ENCODE measurements at places on chromosomes 7 and 10.

DNA sequence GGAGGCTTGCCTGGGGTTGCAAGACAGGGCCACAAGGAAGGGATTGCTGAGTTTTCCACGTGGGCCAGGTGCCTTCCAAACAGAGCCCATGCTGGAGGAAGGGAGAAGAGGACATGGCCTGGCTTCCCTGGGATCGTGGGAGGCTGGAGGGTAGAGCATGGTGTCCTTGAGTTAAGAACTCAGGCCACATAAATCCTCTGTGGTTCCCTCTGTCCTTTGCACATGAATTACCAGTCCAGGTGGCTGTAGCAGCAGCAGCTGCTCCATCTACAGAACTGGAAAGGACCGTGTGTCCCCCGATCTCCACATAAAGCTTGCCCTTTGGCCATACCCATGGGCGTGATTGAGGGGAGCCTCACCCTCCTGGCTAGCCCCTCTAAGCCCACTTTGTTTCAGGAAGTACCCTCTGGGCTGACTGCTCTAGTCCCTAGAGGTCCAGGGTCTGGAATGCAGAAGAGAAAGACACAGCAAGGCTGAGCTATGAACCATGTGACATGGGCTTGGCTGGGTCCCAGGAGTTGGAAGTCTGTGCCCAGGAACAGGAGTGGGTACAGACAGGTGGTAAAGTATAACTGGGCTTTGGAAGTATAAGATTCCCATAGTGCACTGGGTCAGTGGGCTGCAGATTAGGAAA lies 84.9 kb downstream of the C10orf105 start:
- DNase-seq = no peak

DNA sequence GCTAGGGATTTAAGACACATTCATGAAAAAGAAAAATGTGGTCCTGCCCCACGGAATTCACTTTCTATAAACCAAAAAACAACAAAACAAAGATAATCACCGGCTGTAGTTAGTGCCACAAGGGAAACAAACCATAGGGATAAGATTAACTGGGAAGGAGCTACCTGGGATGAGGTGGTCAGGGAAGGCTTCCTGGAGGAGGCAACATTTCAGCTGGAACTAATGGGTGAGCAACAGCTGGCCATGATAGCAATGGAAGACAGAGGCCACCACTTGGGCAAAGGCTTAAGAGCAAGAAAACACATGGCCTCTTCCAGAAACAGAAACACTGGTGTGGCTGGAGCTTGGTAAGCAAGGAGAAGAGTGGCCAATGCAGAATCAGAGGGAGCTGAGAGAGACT lies 38.4 kb upstream of the ENO4 start:
- DNase-seq = no peak

DNA sequence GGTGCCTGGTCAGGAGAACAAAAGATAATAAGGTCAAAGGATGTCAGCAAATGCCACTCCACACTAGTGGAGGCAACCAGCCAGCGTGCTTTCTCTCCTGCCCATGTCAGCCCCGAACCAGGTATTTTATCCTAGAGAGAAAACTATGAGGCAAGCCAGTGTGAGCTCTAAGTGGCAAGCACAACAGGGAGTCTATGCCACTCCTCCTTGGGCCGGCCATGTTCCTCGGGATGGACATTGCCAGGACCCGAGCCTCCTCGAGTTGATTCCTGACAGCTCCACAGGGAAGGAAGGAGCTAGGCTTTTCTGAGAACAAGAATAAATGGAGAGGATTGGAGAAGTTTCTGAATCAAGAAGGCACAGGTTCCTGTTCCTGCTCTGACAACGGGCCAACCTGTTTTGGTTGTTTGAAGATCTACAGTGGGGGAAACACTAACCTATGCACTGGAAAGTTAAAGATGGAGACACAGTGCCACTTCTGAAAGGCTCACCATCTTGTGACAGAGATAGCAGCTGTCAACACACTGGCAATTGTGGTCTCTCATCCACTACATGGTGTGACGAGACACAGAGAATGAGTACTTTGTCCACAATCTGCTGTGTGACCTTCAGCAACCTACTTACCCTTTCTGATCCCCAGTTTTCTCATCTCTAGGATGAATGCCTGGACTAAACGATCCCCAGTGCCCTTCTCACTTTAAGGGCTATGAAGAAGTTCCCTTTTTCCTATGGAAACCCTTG lies 28.8 kb downstream of the ABLIM1 start:
- DNase-seq = no peak

DNA sequence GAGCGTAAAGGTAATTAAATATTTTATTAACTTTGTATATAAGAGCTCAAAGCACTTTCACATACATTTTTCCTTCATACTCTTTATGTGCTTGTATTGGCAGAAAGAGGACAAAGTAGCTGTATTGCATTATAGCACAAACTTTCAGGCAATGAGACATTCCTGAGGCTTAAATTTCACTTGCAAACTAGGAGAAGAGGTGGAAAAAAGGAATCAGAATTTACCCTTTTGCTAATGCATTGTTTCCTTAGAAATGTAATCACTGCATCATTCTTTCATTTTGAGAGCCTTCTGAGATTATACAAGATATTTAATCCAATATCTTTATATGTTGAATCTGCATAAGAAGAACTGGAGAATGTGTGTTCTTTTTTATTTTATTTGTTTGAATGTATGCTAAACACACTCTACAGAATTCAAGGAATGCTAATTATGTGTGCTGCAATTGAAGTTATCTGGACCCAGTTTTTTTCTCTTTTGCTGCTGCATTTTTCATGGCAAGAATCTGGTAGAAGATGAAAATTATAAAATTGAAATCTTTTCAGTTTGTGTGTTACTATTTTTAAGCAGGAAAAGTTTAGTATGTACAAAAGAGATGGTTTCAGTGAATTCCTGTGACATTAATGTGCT lies 185.1 kb downstream of the NXPH1 start:
- DNase-seq = no peak

- DNase-seq = no peak
Observed at GRCh38 chr10:5142199-5142598, 42.8 kb downstream of the AKR1C8 start.

- DNase-seq = no peak
Observed at GRCh38 chr7:121810831-121811672, 61.9 kb upstream of the PTPRZ1 start.

DNA sequence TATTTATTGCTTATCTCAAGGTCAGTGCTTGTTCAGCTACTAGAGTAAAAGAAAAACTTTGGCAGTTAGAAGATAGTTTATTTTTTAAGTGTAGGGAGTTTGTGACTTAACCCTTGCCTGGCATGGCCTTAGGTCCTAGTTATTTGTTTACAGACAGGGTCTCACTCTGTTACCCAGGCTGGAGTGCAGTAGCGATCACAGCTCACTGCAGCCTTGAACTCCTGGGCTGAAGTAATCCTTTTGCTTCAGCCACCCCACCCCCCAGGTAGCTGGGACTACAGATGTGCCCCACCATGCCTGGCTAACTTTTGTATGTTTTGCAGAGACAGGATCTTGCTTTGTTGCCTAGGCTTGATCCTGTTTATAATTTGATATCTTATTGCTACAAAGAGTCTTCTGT lies 4.2 kb downstream of the ANLN start:
- DNase-seq = no peak

- no peak for DNase-seq
Observed at GRCh38 chr7:77450054-77450453, 33.9 kb upstream of the GSAP start.

GRCh38 chr7:135414850-135415439 lies 95.0 kb downstream of the CNOT4 start:
- no peak for DNase-seq

DNA sequence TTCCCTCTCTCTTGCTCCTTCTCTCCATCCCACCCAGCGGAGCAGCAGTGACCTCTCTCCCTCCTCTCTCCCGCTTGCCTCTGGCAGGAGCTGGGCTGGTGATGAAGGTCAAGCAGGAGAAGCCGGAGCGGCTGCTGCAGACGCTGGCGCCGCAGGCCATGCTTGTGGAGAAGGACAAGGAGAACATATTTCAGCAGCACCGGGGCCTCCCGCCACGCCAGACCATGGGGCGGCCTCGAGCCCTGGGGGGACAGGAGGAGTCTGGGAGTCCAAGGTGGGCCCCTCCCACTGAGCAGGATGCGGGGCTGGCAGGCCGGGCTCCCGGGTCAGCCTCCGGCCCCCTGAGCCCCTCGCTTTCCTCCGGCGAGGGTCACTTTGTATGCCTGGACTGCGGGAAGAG lies 17.3 kb downstream of the ZNF775 start:
- DNase-seq = no peak

- DNase-seq = no peak
Observed at GRCh38 chr10:17958049-17958448, 6.3 kb downstream of the SLC39A12 start.

DNA sequence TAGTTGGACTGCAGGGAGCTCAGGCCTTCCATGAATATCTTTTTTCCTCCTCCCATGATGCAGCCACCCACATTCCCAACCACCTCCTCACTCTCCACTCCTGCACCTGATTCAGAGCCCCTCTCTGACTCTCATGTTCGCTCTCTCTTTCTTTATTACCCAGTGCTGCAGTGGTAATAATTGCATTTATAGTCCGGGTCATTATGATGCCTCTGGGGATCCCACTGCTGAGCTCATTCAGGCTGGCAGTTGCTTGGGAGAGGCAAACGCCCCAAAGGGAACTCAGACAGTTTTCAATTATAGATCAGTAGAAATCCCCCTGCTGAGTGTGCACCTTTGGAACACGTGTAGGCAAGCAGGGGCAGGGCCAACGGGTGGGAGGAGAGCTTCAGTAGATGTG lies 953.0 kb downstream of the GRID1 start:
- no peak for DNase-seq

- no peak for DNase-seq
Observed at GRCh38 chr7:101933688-101934121, 116.3 kb downstream of the CUX1 start.

GRCh38 chr10:119933179-119933578 lies 40.6 kb downstream of the SEC23IP start:
- DNase-seq = no peak

DNA sequence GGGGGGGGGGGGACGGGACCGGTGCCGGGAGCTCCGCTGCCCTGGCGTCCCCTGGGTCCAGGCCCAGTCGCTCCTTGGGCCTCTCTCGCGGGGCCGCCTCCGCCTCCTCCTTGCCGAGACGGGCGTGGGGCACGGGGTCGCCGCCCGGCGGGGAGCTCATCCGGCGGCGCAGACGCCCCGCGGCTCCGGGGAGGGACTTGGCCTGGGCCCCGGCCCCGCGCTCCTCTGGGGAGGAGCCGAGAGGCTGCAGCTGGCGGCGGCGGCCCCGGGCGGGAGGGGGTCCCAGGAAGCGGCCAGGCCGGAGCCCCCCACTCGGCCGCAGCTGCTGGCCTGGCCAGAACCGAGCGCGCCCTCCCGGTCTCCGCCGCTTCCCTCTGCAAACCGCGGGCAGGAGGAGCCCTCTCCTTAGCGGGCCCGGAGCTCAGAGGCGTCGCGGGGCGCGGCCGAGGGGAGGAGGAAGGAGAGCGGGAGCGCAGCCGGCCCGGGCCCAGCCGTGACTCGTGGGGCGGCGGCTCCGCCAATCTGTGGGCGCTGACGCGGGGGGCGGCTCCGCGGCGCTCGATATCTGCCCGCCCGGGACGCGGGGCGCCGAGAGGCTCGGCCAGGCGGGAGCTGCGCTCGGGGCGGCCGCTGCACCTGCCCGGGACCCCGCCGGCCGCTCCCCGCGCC lies at the start of gene FAM20C:
Gene FAM20C, plus strand, starts transcription at position 591 of the 669 bp plus-strand sequence. CDS start 629 bp downstream, outside the sequence.
- no peak for DNase-seq

- no peak for DNase-seq
Observed at GRCh38 chr7:132140341-132140740, 435.9 kb downstream of the PLXNA4 start.

DNA sequence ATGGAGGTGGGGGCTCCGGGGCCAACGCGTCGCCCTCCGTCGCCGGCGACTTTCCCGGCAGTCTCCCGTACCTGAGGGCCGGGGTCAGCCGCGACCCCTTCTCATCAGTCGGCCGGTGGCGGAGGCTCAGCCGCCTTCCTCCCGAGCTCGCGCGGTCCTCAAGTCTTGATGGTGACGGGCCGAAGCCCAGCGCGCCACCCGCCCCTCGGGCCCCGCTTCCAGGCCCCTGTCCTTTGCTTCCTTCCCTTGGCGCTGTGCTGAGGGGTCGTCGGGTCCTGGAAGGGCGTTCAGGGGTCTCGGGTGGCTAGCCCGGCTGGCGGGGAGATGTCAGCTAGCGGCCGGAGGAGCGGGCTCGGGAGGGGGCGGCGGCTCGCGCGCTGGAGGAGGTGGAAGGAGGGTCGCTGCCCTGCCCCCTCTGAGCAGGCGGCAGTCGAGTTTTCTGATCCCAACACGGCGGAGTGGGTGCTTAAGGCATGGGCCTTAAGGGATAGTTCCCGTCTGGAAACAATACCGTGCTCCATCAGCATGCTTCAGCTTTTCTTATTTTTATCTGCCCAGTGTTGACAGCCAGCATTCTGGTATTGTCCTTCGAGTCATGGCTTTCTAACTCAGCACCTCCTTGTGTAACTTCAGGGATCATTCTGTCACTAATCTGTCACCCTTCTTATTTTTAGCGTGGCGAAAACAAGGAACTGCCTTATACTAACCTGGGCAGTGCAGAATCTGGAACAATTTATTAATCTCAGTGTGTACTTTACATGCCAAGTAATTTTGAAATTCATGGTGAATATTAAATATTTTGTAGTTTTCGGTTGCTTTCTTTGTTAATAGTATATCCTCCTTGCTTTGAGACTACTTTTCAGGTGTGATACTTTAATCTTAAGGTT lies 748 bp downstream of the PHTF2 start:
- DNase-seq = peak; percentile 24

DNA sequence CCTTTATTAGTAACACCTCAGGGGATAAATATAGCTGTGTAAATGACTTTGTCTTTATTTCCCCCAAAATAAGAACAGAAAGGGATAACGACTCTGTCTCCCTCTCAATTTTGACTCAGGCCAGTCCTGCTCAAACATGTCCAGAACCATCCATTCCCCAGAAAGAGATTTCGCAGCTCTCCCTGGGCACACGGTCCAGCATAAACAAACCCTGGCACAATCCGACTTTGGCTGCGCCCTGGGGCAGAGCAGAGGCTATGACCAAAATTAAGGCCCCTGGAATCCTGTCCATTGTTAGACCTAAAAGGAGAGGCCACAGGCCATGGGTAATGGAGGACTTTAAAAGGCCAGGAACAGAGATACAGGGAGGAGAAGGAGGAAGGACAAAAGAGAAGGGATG lies 99.1 kb downstream of the PRPF18 start:
- DNase-seq = no peak

DNA sequence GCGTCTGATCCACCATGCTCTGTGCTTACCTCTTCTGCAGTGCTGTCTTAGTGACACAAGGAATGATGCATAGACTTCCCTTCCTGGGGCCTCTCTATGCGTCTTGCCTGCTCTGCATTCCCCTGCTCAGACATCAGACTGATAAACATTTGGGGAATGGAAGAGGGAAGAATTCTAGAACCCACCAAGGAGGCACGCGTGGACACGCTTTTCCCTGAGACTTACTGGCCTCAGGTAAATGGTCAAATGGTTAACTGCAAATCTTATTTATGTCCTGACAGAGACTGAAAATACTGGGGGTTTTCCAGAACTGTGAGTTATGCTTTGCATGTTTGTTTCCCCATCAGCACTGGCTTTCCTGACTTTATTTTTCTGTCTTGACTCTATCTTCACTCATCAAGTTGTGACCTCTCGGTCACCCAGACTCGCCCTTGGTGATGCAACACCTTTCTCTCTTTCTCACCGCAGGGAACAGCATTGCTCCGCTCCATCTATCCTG lies 285.9 kb upstream of the FZD8 start:
- no peak for DNase-seq
